ENCODE measurements at places on chromosomes 4 and X.

GRCh38 chrX:95435198-95435597 lies 1249.4 kb upstream of the DIAPH2 start:
- DNase-seq, result no peak

DNA sequence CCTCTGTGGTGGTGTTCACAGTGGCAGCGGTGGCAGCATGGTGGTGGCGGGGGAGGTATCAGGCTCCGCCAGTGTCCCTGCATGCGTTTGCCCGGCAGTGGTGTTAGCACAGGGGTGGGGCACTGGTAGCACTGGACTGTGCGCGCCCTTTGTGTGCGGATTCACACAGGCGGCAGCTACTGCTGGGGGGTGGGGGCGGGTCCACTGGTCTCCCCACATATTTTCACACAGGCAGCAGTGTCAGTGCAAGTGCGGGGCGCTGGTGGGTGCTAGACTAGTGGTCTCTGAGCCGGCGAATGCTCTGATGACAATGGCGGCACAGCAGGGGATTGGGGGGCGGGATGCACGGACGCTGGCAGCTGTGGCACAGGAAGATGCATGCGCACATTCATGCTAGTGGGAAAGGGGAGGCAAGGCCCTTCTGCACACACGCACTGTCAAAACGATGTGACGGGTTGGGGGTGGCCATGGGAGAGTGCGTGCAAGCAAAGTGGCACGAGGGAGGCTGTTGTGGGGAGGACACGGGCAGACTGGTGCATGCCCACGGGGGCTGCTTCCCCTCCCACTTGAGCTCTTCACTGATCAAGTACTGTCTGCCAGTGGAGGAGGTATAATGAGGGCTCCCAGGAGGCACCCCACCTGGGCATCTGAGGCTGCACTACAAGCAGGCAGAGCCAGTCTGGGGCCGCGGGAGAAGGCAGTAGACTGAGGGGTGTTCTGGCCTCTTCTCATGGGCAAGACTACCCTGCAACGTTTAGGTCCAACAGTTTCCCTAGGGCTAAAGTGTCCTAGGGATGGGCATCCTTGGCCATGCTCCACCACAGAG lies 53.0 kb downstream of the POF1B start:
- no peak for DNase-seq

DNA sequence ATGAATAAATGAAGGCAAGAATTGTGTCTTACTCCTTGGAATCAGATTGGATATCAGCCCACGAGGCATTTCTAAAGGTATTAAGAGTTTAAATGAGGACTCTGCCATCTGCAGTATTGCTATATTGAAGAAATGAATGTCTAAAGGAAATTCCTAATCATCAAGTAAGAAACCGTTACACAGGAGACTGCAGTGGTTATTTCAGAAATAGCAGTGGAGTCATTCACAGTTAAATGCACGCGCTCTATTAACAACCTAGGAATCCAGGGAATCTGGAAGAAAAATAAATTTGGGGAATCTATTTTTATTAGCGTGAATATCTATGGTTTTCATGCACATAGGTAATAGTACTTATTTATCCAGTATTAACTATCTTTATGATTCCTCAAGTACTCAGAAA lies 334.2 kb downstream of the TENM3 start:
- DNase-seq, result peak; percentile 15

GRCh38 chr4:154618708-154619315 lies 6.4 kb upstream of the FGG start:
- DNase-seq, result peak; percentile 81

GRCh38 chrX:55011294-55011693 lies 11.1 kb downstream of the APEX2 start:
- DNase-seq, result no peak

DNA sequence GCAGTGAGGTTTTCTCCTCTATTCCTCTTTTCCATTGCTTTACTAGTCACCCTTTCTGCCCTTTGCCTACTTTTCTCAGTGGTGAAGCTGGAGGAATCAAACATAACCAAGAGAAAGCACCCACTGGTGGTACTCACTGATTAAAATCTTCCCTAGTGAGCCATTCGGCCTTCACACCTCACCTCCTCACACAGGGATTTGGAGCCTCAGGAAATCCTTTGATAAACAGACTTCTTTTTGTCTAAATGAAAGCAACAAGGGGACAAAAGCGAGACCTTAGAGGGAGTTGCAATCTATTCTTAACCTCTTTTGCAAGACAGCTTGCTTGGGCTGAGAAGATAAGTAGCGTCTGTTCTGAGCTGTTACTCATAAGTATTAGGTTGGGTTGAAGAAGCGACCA lies 572.6 kb downstream of the ZNF674 start:
- no peak for DNase-seq

DNA sequence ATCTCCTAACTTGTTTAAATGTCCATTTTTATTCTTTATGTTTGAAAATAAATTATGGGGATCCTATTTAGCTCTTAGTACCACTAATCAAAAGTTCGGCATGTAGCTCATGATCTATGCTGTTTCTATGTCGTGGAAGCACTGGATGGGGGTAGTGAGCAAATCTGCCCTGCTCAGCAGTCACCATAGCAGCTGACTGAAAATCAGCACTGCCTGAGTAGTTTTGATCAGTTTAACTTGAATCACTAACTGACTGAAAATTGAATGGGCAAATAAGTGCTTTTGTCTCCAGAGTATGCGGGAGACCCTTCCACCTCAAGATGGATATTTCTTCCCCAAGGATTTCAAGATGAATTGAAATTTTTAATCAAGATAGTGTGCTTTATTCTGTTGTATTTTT lies 27.6 kb downstream of the NUDT6 start:
- DNase-seq, result no peak

All from trophoblast cell (in vitro differentiated cells and primary cell).